CD4-positive, alpha-beta memory T cell (primary cell): ENCODE measurements at places on chromosomes 12 and 14. TPM values are rescaled to one million over a fixed set of nuclear protein-coding genes. Genes with fewer than 3 reads are reported as not detected.

GRCh38 chr12:123659996-123660727 lies 10.8 kb upstream of the TCTN2 start:
- H3K4me1 ChIP-seq = peaks cover 13% of the 10 kb centered on the region
- no peaks in the 10 kb centered on the region for H3K27me3 ChIP-seq
- H3K27ac ChIP-seq = no peak overlapping the region
- H3K4me3 ChIP-seq = no peak overlapping the region
- DNase-seq = no peak

DNA sequence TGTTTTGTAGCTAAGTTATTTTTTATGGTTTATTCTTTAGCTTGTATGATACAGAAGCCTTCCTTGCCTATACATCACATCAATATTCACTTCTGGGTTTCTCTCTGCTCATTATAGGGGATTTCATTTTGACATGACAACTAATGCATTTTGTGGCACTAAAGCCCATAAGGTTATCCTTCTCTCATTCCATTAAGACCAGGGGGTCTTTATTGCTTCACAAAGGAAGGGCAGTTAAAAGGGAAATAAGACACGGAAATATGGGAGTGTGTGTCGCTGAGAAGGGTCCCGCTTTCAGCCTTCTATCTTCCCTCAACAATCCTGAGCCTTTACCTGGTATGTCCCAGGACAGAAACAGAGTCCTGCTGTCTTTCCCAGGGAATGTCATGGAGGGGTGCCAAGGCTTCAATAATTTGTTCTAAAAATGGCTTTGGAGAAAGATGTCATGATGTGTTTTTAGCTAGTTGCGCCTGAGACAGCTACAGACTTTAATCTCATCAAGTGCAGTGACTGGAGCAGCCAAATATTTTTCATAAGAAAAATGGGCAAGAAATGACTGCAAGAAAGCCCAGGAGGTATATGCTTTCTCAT lies 1145.4 kb upstream of the TMEM132C start:
- H3K36me3 ChIP-seq = no peaks in the 10 kb centered on the region
- H3K4me1 ChIP-seq = no peaks in the 10 kb centered on the region
- no peaks in the 10 kb centered on the region for H3K27me3 ChIP-seq
- H3K27ac ChIP-seq = no peak overlapping the region

- no peak for DNase-seq
- no peak overlapping the region for H3K27ac ChIP-seq
- H3K4me3 ChIP-seq = no peak overlapping the region
- H3K27me3 ChIP-seq = no peaks in the 10 kb centered on the region
- H3K4me1 ChIP-seq = no peaks in the 10 kb centered on the region
- H3K36me3 ChIP-seq = no peaks in the 10 kb centered on the region
These were observed 14.9 kb downstream of the CATSPERB start for GRCh38 chr14:91716999-91717398.

- DNase-seq = no peak
- no peak overlapping the region for H3K27ac ChIP-seq
- no peaks in the 10 kb centered on the region for H3K4me1 ChIP-seq
- no peaks in the 10 kb centered on the region for H3K36me3 ChIP-seq
- H3K27me3 ChIP-seq = no peaks in the 10 kb centered on the region
These were observed 89.9 kb downstream of the OTOGL start for GRCh38 chr12:80189241-80189640.

DNA sequence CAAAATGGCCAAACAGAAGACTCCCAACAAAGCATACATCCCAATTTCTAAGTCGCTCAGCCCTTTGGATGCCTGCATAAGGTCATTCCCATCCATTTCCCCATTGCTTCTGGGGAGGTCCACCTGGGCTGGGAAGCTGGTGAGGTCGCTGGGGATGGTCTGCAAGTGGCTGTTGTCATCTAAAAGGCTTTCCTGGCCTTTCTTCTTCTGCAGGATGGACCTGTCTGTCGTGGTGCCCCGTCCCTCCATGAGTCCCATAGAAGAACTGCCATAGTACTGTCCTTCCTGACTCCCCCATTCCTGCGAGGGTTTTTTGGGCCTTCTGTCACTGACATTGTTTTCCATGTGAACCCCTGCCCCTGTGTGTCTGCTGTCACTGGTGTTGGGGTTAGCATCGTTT lies 221.1 kb downstream of the GLT1D1 start:
- H3K27ac ChIP-seq = no peak overlapping the region
- no peaks in the 10 kb centered on the region for H3K27me3 ChIP-seq
- no peak for DNase-seq
- no peak overlapping the region for H3K4me3 ChIP-seq
- no peaks in the 10 kb centered on the region for H3K4me1 ChIP-seq

Gene ABCD2
- total RNA-seq = 19.0 TPM

DNA sequence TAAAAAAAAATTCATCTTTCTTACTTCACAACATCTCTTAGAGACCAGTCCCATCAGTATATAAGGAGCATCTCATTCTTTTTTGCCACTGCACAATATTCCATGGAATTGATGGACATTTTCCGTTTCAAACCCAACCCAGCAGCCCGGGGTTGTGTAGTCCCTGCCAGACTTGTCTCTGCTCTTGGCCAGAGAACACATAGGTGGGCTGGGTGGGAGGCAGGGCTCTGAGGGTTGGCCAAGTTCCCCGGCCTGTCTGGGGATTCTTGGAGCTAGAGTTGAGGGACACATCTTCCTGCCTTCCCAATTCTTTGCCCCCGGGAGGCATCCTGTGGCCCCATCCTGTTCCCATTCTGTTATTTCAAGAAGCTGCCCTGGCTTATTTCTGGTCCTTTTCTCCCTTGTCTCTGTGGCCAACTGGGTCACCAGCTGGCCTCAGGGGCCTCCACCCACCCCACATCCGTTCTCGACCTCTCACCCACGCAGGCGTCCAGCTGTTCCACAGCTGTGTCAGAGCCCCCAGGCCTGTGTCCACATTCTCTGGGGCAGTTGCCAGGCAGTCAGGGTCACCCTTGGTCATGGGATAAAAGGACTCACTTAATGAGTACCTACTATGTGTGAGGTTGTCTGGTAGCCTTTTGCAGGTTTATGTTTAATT lies 52.0 kb upstream of the CCDC63 start:
- no peaks in the 10 kb centered on the region for H3K27me3 ChIP-seq
- no peaks in the 10 kb centered on the region for H3K4me1 ChIP-seq
- H3K4me3 ChIP-seq = no peak overlapping the region
- no peaks in the 10 kb centered on the region for H3K36me3 ChIP-seq

GRCh38 chr14:104741803-104742251 lies 11.1 kb upstream of the SIVA1 start:
- H3K36me3 ChIP-seq = no peaks in the 10 kb centered on the region
- H3K27ac ChIP-seq = no peak overlapping the region
- DNase-seq = peak; percentile 33
- H3K27me3 ChIP-seq = no peaks in the 10 kb centered on the region
- H3K4me1 ChIP-seq = peaks cover 4% of the 10 kb centered on the region

DNA sequence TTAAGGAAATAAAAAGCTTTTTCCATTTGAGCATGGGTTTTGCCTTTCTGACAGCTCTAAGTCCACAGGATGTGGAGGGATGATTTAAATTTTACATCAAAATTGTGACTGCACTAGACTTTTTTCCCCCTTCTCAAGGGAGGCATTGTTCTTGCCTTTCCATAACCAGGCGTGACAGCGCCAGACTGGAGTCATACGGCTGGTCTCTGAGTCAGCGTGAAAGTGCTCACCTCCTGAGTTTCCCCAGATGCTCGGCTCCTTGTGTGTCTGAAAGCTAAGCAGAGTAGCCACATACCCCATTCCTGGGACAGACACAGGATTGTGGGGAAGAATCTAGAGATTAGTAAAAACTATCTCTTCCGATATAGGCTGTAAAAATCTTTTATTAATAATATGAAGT lies 43.1 kb downstream of the SOX5 start:
- H3K4me1 ChIP-seq = no peaks in the 10 kb centered on the region
- DNase-seq = no peak
- no peaks in the 10 kb centered on the region for H3K27me3 ChIP-seq
- no peaks in the 10 kb centered on the region for H3K36me3 ChIP-seq
- no peak overlapping the region for H3K27ac ChIP-seq
- no peak overlapping the region for H3K4me3 ChIP-seq

- no peaks in the 10 kb centered on the region for H3K27me3 ChIP-seq
- H3K4me1 ChIP-seq = no peaks in the 10 kb centered on the region
- no peak overlapping the region for H3K4me3 ChIP-seq
- no peak for DNase-seq
- H3K27ac ChIP-seq = no peak overlapping the region
- H3K36me3 ChIP-seq = no peaks in the 10 kb centered on the region
These were observed 358.5 kb upstream of the SFSWAP start for GRCh38 chr12:131352296-131352900.

DNA sequence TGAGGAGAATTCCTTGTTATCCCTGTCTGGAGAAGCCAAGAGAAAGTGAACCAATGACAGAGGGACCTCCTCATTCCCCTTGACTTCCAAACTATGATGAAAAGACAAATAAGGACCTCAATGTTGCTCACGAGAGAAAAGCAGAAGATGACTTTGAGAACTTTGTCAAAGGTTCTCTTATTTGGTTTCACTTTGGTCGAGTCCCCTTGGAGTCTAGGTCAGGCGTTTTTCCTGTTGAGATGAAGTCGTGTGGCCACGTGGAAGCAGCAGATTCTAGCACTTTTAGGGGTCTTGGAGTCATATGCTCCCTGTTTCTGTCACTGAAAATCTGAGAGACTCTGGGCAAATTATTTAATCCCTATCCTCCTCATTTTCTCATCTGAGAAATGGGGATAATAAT lies 33.8 kb upstream of the COL2A1 start:
- no peaks in the 10 kb centered on the region for H3K4me1 ChIP-seq
- H3K36me3 ChIP-seq = no peaks in the 10 kb centered on the region
- DNase-seq = no peak

DNA sequence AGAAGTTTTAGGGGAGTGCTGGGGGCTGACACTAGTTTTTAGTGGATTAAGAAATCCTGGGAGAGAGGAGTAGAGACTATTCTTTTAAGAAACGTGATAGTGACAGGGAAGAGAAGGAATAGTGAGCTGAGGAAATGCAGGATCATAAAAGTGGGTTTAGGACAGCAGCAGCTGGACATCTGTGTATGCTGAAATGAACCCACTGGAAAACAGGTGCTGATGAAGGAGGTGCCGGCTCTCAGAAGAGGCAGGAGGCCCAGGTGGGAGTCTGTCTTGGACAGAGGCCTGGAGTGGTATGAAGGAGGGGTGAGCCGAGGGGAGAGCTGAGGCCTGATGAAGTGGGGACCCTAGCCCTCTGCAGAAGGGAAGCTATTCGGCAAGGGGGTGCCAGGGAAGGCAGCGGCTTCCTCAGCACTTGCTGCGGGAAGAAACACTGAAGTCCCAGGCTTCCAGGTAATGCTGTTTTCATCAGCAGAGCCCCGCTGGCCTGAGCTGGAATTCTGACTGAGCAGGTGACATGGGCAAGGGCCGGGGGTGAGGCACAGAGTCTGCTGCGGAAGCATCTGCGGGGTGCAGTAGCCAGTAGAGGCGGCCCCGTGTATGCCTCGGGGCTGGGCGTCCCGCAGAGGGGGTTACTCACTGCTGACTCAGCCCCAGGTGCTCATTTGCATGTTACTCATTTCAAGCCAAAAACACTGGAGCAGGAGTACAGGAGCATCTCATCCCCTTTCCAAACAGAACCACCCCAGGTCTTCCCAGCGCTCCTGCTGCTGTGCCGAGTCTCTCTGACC lies 89.7 kb downstream of the TMCC3 start:
- no peak overlapping the region for H3K27ac ChIP-seq
- H3K36me3 ChIP-seq = no peaks in the 10 kb centered on the region
- DNase-seq = no peak
- no peaks in the 10 kb centered on the region for H3K4me1 ChIP-seq
- H3K27me3 ChIP-seq = no peaks in the 10 kb centered on the region

- no peak overlapping the region for H3K4me3 ChIP-seq
- DNase-seq = no peak
- H3K36me3 ChIP-seq = no peaks in the 10 kb centered on the region
- no peak overlapping the region for H3K27ac ChIP-seq
These were observed 20.0 kb downstream of the NT5DC3 start for GRCh38 chr12:103820881-103821489.

- DNase-seq = no peak
- peak overlapping the region; percentile 91 for H3K27ac ChIP-seq
- H3K4me1 ChIP-seq = peaks cover 40% of the 10 kb centered on the region
- peaks cover 15% of the 10 kb centered on the region for H3K36me3 ChIP-seq
These were observed 1.5 kb downstream of the BLOC1S1 start for GRCh38 chr12:55717011-55718007.

Gene TPH2
- 0.12 TPM for total RNA-seq

- H3K4me1 ChIP-seq = no peaks in the 10 kb centered on the region
- H3K27ac ChIP-seq = no peak overlapping the region
- no peak overlapping the region for H3K4me3 ChIP-seq
These were observed 82.9 kb upstream of the VASH1 start for GRCh38 chr14:76678244-76678800.

GRCh38 chr14:94062344-94062940 lies 18.6 kb downstream of the DDX24 start:
- H3K36me3 ChIP-seq = peaks cover 53% of the 10 kb centered on the region
- peaks cover 74% of the 10 kb centered on the region for H3K4me1 ChIP-seq
- H3K27ac ChIP-seq = no peak overlapping the region

Gene SYNDIG1L
- total RNA-seq = not detected

GRCh38 chr12:69600804-69601203 lies 9.9 kb downstream of the LRRC10 start:
- no peak overlapping the region for H3K4me3 ChIP-seq
- no peaks in the 10 kb centered on the region for H3K4me1 ChIP-seq
- DNase-seq = no peak
- no peak overlapping the region for H3K27ac ChIP-seq
- H3K27me3 ChIP-seq = no peaks in the 10 kb centered on the region

Gene OTOGL
- total RNA-seq = not detected

Gene ESPL1
- total RNA-seq = 0.20 TPM

Gene ITGA7
- 2.9 TPM for total RNA-seq

Gene GTF2A1
- total RNA-seq = 34.2 TPM

DNA sequence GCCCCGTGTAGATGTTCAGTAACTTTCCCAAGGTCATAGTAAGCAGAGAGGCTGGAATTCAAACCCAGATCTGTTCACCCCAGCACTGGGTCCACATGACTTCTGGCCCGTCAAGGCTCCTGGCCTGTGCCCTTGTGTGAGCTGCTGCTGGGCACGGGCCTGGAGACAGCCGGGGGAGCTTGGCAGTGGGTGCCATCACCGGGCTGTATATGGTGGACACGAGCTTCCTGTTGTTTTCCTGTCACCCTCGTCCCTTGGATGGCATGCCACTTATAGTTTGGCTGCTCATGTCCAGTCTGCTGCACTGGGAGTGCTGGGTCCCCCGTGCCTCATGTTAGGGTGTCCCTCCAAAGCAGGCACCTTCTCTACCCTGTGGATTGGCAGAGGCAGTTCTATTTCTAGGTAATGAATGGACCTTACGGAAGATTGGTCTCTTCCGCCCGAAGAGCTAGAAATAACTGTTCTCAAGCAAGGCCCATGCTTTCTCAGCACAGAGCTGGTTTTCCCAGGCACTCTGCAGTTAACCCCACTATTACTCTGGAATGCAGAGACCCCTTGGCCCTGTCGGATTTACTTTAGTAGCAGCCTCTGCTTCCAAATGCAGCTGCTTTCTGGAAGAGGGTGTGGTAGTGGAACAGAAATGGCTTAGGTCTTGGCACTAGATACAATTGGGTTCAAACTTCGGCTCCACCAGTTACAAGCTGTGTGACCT lies 44.3 kb downstream of the ELK3 start:
- H3K4me3 ChIP-seq = no peak overlapping the region
- peaks cover 90% of the 10 kb centered on the region for H3K4me1 ChIP-seq
- peak overlapping the region; percentile 57 for H3K27ac ChIP-seq
- no peaks in the 10 kb centered on the region for H3K36me3 ChIP-seq
- DNase-seq = no peak

GRCh38 chr12:127542931-127543330 lies 724.0 kb upstream of the TMEM132C start:
- H3K36me3 ChIP-seq = no peaks in the 10 kb centered on the region
- no peaks in the 10 kb centered on the region for H3K4me1 ChIP-seq
- H3K4me3 ChIP-seq = no peak overlapping the region
- no peak for DNase-seq
- no peak overlapping the region for H3K27ac ChIP-seq
- H3K27me3 ChIP-seq = no peaks in the 10 kb centered on the region
